ENCODE measurements at places on chromosomes 7 and 10.

GRCh38 chr7:137850571-137850970, 3.8 kb upstream of the DGKI start:
- no peak for DNase-seq

- no peak for DNase-seq
Observed at GRCh38 chr10:83539528-83540308, 599.6 kb upstream of the GHITM start.

DNA sequence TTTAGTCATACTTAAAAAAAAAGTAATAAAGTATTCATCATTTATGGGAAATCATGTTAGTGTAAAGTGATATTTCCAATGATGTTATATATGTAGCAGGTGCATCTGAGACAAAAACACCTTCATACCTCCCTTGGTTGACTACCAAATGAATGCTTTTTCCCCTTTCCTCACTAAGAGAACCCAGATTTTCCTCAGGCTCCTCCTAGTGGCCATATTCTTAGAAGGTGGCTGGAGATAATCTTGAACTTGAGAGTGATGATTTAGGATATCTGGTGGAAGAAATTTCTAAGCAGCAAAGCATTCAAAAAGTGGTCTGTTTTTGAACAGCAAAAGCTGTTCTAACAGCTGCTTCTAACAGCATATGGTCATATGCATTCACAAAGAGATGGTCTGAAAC, 16.8 kb upstream of the DNAH11 start:
- no peak for DNase-seq

- no peak for DNase-seq
Observed at GRCh38 chr10:128324058-128324827, 198.0 kb upstream of the MKI67 start.

- no peak for DNase-seq
Observed at GRCh38 chr7:93156884-93157283, 8.7 kb upstream of the SAMD9L start.

DNA sequence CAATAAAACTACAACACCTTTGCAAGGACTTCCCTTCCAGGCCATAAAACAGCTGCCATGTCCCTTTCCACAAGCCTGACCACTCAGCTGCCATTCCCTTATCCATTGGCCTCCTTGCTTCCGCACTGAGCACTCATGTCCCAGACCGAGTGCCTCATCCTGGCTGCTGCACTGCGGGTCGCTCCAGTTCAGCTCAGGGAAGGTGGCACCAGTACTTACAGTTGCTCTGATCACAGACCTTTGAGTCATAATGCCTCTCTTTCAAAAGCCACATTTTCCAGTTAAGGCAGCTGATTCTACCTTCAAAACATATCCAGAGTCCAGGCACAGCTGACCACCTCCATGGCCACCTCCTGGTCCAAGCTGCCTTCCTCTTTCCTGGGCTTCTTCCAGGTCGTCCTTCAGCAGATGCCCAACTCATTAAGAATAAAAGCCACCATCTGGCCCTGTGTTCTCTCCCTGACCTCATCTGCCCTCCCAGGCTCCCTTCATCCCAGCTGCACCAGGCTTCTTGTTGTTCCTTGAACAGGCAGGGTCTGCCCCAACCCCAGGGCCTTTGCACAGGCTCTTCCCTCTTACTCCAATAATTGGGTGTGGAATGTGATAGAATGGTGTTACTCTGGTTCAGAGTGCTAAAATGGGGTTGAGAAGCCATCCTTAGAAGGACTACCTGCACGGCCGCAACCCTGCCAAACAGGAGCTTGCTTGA, 64.5 kb downstream of the RAMP3 start:
- no peak for DNase-seq

DNA sequence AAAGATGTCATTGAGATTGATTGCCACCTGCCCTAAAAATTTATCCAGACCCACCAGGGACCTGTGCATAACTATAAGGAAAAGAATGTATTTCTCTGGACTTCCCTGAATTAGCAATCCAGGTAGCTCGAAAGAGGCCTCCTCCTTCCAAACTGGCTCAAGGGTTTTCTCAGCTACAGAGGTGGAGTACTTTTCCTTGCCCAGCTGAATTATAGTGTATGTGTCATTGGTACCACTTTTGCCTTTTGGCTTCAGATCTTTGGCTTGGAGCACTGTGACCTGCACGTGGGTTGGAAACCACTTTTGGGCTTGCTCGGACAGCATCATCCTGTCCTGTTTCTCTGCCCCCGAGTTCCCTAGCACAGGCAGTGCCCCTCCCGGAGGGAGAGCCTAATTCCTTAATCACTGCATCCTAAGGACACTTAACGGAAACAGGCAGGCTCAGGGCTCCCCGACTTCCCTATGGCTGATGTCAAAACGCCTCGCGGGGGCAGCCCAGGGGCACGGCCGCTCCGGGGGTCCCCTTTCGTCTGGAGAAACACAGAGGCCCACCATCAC, 825 bp downstream of the RAB11FIP2 start:
- peak; percentile 46 for DNase-seq

DNA sequence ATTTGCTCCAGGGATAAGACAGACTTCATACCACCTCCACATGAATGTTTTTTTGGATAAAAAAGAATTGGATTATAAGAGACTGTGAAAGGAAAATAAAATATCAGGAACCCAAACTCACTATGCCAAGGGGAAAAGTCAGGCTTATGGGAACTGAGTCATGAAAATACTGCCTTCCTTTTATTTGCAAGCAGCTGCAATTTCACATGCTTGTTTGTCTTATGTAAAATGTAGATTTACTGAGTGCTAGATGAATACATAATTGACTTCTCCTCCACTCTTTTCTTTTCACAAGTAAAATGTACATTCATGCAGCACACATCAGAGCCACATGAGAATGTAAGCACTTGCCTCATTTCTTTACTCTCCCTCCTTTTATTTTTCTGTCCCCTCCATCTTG, 940.8 kb upstream of the MBL2 start:
- no peak for DNase-seq

- no peak for DNase-seq
Observed at GRCh38 chr10:101769541-101770180, 6.3 kb downstream of the FGF8 start.

GRCh38 chr7:91082852-91083495, 181.3 kb upstream of the FZD1 start:
- no peak for DNase-seq

GRCh38 chr10:21265622-21266021, 259.9 kb downstream of the SKIDA1 start:
- peak; percentile 57 for DNase-seq
